ENCODE measurements at places on chromosomes 5 and 9. TPM values are rescaled to one million over a fixed set of nuclear protein-coding genes. Genes with fewer than 3 reads are reported as not detected.

GRCh38 chr5:4544049-4544670 is 596.0 kb upstream of the ADAMTS16 start:
- DNase-seq: no peak

DNA sequence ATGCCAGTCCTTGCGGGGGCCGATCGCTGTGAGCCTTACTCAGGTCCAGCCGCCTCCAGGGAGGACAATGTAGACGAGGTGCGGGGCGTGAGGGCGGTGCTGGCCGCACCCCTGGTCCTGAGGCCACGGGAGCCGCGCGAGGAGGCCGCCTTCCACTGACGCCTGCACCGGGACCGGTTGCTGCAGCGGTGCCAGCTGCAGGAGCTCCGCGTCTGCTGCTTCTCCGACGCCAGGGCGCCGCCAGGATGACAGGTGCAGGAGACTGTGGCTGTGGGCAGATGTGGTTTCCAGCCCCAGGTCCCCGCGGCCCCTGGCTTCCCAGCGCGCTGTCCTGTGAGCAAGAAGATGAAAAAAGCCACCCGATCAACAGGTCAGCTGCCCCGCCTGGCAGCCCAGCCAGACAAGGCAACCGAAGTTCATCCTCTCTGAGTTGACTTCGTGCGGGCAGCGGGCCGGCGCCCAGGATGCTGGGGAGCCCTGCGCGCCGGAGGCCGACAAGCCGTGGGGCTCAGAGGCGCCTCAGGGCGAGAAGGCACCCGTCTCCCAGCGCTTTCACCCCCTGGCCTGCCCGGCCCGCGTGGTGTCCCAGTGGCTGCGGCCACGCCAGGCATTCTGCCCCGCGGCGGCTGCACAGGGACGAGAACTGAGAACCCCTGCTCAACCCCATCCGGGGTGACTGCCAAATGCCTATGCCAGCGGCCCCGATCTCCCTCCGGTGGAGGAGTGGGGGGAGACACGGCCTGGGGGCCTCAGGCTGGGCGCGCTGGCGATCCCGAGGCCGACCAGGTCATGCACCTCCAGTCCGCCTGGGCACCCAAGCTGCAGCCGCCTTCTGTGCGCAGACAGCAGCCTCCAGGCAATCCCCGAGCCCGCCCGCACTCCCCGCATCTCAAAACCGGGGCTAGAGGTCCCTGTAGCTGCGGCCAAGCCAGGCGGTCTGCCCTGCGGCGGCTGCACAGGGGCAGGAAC is 43.4 kb upstream of the BICD2 start:
- DNase-seq: no peak

GRCh38 chr5:116564756-116565490 is 9.7 kb downstream of the SEMA6A start:
- no peak for DNase-seq

- no peak for DNase-seq
These were observed 35.3 kb downstream of the HNRNPH1 start for GRCh38 chr5:179588166-179588565.

GRCh38 chr5:166382031-166382430 is 1909.4 kb upstream of the WWC1 start:
- DNase-seq: no peak

DNA sequence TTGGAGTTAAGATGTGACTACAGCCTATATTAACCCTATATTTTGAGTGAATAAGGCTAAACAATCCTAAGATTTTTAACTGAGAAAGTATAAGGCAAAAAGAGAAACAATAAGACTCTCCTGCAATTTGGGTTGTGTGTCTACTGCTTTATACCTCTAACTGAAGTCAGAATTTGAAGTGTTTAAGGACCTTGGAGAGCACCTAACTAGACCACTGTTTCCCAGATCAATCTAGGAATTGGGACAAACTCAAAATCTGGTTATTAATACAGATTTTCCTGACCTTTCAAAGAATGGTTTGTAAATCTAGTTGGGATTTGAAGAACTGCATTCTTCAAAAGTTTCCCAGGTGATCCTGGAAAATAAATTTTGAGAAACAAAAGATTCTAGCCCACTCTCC is 42.1 kb downstream of the GABRA1 start:
- no peak for DNase-seq

DNA sequence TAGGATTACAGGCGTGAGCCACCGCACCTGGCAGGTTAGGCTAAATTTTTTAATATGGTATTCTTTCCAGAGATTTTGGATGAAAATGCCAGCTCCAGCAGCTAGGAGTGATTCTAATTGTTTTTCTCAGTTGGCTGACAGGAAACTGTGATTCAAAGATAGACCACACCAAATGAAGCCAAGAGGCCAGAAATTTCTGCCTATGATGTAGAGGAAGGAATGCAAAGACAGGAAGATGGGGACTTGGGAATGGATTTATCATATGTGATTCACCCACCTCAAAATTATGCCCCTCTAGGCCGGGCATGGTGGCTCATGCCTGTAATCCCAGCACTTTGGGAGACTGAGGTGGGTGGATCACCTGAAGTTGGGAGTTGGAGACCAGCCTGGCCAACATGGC is 53.3 kb downstream of the UGCG start:
- no peak for DNase-seq

DNA sequence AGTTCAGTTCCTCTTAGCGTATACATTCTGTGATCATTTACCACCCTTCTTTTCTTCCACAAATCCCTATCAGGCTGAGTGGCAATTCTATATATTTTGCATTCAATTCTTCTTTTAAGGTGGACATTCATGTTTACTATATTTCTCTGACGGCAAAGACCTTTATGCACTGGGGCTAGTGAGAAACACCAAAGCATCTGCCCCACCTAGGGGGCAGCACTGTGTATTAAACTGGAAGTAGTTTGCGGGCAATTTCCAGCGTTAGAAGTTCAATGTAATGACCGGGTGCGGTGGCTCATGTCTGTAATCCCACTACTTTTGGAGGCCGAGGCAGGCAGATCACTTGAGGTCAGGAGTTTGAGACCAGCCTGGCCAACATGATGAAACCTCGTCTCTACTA is 27.9 kb upstream of the FBXL7 start:
- DNase-seq: no peak

DNA sequence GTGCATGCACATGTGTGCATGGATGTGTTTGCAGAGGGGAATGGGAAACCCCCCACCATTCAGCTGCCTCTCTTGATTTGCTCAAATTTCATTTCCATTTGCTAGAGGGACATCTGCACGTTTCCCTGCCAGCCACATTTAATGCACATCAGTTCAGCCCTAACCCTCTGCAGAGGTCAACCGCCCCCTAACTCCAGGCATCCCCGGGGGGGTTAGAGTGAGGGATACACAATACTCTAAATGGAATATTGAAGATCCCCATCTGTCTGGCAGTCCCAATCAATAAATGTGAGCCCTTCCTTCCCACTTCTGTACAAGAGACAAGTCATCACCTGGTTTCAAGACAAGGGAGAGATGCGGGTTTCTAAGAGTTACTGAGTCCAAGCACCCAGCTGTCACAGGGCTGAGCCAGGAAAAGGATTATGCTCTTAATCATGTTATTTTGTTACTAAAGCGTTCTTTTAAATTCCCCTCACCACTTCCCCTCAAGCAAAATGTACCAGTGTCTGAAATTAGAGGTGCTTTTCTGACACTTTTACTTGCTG is 134.1 kb downstream of the SEMA6A start:
- no peak for DNase-seq

GRCh38 chr5:107402434-107403227 is 268.1 kb downstream of the EFNA5 start:
- no peak for DNase-seq

DNA sequence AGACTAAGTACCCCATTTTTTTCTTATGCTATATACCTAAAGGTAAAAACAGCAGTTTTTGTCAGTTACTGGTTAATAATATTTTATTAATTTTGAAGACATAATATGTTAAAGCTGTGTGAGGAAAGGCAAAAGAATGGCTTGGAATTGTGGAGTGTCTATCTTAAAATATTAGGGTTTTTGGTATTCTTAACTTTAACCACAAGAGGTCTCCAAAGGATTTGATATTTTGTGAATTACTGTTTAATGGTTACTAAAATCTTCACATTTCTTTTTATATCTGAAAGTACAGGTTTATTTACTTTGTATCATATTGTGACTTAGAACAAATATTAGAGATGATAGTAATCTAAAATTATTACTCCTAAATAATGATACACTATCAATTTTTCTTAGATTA is 32.0 kb upstream of the DHFR start:
- no peak for DNase-seq

DNA sequence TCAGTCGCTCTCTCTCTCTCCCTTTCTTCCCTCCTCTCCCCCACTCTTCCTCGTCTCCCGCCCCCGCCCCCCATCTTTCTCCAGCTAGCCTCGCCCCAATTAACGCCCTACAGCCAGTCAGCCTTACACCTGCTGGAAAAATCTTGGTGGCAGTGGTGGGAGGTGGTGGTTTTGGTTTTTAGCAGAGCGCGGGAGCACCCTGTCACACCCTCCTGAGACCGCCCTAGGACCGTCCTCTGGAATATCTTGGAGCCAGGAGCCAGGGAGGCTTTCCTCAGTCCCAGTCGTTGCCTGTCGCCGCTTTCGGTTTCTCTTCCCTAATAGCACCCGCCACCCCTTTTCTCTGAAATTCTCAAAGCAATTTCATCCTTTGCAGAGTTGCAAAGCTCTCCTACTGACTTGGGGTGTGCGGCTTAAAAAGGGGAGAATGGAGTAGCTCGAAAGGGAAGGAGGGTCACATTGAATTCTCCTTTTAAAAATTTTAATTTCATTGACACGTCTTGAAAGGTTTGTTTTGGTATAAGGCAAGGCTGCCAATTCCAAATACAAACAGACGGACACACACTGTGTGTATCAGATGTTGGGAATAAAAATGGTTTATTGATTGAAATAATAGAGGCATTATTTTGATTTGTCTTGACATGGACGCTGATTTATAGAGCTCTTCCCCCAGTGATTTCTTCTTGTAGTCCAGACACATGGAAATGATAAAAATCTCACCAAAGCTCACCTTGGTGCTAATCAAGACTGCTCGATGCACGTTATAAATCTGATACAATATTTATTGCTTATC is 301.3 kb downstream of the PARP8 start:
- DNase-seq: no peak

The FOXD4L3 gene
- total RNA-seq: not detected

The OR1J2 gene
- not detected for total RNA-seq

The ENTPD2 gene
- not detected for total RNA-seq

The MEGF9 gene
- 5.1 TPM for total RNA-seq

The CARTPT gene
- not detected for total RNA-seq

The NEURL1B gene
- 15.4 TPM for total RNA-seq

The FAT2 gene
- not detected for total RNA-seq
